ENCODE measurements at places on chromosomes 6 and 20. TPM values are rescaled to one million over a fixed set of nuclear protein-coding genes. Genes with fewer than 3 reads are reported as not detected.
A peak's percentile ranks its signal among the peaks of the same experiment; 100 is the strongest.

GRCh38 chr6:20564777-20565176 lies 30.5 kb downstream of the CDKAL1 start:
- no peak for DNase-seq

- DNase-seq, result no peak
These were observed 2.0 kb downstream of the MYB start for GRCh38 chr6:135183002-135183531.

DNA sequence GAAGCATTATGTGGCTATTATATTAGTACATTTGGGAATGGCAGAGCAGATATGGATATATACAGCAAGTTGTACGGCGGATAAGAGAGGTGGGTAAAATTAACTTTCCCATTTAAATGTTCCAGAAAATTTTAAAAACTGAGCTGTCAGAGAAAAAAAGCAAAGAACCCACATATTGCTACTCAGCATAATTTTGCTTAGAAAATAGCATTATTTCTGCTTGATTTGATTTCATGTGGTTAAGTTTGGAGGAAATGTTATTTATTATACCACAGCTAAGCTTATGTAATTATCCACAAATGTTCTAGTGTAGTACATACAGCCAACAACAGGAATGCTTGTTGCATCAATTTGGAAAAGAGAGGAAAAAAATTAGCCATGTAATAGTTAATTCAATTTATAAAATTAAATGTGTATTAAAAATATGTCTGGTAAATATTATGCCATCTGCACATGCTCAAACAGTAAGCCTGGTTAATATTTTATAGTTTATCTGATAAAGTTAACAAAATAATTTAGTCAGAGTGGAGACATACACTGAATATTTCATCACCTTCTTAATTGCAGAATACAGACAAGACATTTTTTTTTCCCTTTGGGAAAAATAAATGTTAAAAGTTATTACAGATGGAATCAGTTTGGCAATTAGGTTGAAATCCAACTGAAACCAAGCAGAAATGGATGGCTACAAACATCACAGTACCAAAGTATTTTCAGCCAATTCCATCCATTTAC lies 172.1 kb upstream of the ID4 start:
- no peak for DNase-seq

- peak; percentile 79 for DNase-seq
These were observed 26.1 kb downstream of the TTLL2 start for GRCh38 chr6:167350731-167351655.

Gene DEFB132
- not detected for total RNA-seq

Gene ID4
- total RNA-seq, result 37.0 TPM

- no peak for DNase-seq
These were observed 31.4 kb downstream of the TBC1D32 start for GRCh38 chr6:121302882-121303281.

- DNase-seq, result peak; percentile 85
These were observed 815 bp downstream of the UTRN start for GRCh38 chr6:144285798-144286502.

GRCh38 chr6:7484666-7485065 lies 56.8 kb upstream of the DSP start:
- DNase-seq, result no peak

Gene NEDD9
- total RNA-seq, result 55.4 TPM

DNA sequence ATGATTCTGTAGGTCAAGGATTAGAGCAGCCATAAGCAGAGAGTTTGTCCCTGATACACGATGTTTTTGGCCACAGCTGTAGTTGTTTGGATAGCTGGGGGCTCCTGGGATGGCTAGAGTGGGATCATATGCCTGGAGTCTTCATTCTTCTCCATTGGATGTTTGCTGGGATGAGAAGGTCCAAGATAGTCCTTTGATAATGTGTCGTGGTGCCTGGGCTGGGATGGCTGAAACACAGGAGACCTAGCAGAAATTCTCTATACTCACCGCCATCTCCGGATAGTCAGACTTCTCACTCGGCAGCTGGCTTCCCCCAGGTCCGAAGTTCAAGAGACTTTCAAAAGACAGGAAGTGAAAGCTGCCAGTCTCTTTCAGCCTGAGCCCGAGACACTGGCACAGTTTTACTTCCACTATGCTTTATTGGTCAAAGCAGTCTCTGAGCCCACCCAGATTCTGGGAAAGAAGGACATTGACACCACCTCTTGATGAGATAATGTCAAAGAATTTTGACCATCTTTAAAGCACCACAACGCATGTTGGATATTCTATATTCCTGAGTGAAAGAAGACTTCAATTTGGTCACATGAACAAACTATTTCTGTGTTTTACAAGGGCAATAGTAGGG lies 16.0 kb downstream of the MARCKS start:
- DNase-seq, result peak; percentile 60

DNA sequence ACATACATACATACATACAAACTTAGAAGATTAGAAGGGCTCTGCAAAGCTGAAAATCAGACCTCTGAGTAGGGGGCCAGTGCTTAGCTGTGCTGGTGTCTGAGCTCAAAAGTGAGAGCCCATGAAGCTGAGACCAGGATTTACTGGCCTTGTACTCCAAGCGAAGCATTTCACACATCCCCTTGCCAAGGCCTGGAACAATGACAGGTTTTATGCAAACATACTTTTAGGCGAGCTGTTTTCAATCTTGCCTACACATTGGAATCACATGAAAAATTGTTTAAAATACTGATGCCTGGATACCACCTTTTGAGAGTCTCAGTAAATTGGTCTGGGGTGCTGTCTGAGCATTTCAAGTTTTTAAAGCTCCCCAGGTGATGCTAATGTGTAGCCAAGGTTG lies 80.9 kb upstream of the SRSF6 start:
- DNase-seq, result no peak

GRCh38 chr6:124987999-124988591 lies 25.9 kb downstream of the RNF217 start:
- DNase-seq, result no peak

DNA sequence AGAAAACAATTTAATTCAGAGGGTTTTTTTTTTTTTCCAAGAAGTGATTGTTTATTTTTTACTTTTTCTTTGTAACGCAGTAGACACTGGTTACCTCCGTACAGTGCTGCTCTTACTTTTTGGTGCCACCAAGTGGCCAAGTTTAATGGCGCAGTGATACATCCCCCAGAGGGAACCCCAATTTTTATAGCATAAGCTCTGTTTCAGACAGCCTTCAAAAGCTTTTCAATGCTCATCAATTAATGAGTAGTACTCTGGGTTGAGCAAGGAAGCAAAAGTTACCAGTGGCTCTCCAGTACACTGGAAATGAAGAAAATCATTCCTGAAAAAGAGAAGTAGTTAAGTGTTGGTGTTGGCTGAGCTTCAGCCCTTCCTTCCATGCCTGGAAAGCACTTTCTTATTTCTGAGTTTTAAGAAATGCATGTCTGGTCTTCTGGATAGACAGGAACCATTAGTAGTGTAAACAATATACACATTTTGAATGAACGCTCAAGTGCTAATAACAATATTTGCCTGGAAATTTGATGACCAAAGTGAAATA lies 129.1 kb upstream of the SMLR1 start:
- DNase-seq, result peak; percentile 65

DNA sequence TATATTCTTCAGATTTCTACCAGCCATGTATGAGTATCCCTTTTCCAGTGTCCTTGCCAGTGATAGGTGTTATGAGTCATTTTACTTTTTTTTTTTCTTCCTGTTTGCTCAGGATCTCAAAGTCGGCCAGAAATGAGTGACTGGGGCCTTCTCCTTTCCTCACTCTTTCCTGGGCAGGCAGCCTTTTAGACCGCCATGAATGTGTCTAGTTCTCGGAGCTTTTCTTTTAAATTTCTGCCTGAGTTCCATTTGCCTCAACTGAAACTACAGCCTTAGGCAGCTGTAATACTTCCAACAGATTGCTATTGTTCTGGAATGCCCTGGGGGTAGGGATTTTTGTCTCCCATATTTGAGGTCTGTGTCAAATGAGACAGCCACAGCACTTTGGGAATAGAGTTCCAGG lies 83.7 kb downstream of the STXBP5 start:
- DNase-seq, result no peak

Gene AHCY
- total RNA-seq, result 48.1 TPM

- peak; percentile 80 for DNase-seq
These were observed 878 bp downstream of the HLA-C start for GRCh38 chr6:31270788-31271640.

Gene HMGCLL1
- total RNA-seq, result 3.8 TPM

Gene WFDC10B
- not detected for total RNA-seq

DNA sequence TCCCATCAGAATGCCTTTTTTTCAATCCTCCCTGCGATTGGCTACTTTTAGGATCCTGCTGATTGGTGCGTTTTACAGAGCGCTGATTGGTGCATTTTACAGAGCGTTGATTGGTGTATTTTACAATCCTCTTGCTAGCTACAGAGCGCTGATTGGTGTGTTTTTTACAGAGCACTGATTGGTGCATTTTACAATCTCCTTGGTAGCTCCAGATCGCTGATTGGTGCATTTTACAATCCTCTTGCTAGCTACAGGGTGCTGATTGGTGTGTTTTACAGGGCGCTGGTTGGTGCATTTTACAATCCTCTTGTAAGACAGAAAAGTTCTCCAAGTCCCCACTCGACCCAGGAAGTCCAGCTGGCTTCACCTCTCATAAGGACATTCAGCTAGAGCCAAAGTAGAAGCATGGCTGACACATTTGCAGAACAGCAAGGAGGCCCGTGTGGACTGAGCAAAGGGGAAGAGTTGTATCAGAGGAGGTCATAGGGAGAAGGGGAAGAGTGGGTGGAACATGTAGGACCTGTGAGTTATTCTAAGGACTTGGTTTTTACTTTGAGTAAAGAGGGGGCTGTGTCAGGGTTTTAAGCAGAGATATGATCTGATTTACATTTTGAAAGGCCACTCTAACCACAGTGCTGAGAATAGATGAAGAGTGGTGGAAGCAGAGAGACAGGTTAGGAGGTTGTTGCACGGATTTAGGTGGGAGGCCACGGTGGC lies 2.6 kb downstream of the ALDH5A1 start:
- DNase-seq, result no peak

Gene SMPDL3A
- 9.3 TPM for total RNA-seq

Gene GJA10
- not detected for total RNA-seq

Gene RAB5IF
- 33.1 TPM for total RNA-seq

GRCh38 chr6:157240059-157240959 lies 83.0 kb downstream of the TMEM242 start:
- no peak for DNase-seq

DNA sequence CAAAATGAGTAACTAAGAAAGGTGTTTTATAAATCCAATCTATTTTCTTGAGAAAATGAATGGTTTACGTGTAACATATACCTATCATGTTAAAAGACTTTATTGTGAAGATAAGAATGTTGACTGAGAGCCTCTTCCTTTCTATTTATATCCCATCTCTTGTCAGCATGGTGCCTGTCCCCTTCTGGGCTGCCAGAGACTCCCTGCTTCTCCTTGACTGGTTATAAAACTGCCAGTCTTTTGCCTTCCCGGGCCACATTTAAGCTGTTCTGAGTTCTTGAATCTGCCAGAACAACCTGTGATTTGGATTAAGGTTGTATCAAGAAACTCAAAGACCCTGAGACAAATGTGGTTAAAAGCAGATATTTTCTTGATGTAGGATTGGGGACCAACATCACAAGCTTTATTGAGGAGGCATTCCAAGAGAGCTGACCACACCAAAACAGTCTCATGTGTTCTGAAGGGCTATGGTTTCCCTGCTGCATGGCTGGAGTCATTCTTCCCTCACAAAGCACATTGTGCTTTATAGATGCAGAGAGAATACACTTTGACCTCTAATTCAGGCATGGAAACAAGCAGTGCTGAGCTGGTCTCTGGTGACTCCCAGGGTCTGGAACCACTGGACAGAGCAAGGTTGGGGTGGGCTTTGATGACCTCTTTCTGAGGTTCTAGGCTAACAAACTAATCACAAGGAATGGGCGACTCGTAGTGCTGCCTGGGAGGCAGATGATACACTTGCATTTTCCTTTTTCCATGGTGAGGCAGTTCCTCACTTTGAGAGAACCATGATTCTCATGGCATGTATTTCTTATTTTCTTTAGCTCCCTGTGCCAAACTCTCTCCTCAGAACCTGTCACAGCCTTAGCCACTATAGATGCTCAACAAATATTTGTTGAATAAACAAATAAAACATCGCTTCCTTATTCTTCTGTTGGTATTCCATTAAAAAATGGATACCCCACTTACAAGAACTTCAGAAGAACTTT lies 205.0 kb upstream of the PREP start:
- DNase-seq, result no peak

DNA sequence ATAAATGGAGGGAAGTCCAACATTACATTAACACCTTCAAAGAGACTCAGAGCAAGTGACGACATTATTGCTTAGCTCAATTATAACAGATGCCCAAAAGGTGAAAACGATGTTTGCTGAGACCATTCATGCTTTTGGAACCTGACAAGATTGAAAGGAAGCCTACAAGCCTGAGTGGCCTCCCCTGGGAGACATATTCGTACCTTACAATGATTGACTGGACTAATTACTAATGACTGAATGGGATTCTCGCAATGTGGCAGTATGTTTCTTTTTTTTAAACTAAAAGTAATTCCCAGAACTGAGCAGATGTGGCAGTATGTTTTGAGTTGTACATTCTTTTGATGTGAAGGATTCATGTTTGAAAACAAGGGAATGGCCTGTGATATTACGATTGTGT lies 49.9 kb downstream of the VEGFA start:
- DNase-seq, result no peak

Gene SLC13A3
- 21.0 TPM for total RNA-seq

DNA sequence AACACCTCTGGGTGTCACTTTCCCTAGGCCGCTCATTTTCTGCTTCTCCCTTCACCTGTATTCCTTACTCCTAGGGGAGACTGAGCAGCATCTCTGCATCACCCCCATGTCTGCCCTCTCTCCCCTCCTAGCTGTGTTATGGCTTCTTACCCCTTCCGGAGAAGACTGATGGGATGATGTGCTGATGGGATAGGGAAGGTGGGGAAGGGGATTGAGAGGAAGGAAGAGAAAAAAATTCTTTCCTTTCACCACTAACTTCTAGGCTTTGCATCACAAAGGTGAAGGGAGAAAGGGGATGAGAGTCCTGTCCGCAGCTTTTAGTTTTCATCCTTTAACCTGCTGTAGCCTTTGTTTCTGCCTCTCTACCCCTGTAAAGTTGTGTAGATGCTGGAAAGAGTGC lies 26.7 kb downstream of the AKAP7 start:
- DNase-seq, result no peak

DNA sequence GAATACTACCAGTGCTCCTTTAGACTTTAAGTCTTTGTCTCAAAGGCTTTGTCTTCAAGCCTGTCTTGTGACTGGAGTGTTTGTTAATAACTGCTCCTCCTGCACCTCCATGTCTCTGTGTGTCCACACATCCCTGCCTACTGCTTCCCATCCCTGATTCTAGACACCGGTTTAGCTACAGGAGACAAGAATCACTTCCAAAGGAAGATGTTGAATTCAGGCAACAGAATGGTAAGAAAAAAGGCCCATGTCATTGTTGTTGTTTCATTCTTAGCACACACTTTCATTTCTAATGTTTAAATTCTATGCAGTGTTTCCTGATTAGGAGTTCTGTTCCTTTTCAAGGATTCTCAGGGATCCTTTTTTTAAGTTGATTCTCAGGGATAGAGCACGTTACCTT lies 293.6 kb upstream of the STXBP5 start:
- DNase-seq, result no peak

- no peak for DNase-seq
These were observed 59.3 kb downstream of the TBC1D7 start for GRCh38 chr6:13268913-13269518.

Gene DDO
- 1.3 TPM for total RNA-seq

GRCh38 chr6:42460883-42461282 lies 9.2 kb upstream of the TRERF1 start:
- DNase-seq, result no peak

All from sciatic nerve (tissue), 2 donors.